ENCODE measurements at places on chromosomes 4 and X.
A peak's percentile ranks its signal among the peaks of the same experiment; 100 is the strongest.

- H3K36me3 ChIP-seq, result no peaks in the 10 kb centered on the region
- no peak for DNase-seq
- H3K27me3 ChIP-seq, result peaks cover 3% of the 10 kb centered on the region
- H3K27ac ChIP-seq, result no peak overlapping the region
These were observed 100.9 kb downstream of the FHDC1 start for GRCh38 chr4:153036931-153037482.

GRCh38 chr4:153747406-153747955 is 12.3 kb downstream of the RNF175 start:
- H3K4me3 ChIP-seq, result no peak overlapping the region
- no peak overlapping the region for H3K27ac ChIP-seq
- H3K36me3 ChIP-seq, result no peaks in the 10 kb centered on the region
- H3K27me3 ChIP-seq, result no peaks in the 10 kb centered on the region
- no peaks in the 10 kb centered on the region for H3K4me1 ChIP-seq

DNA sequence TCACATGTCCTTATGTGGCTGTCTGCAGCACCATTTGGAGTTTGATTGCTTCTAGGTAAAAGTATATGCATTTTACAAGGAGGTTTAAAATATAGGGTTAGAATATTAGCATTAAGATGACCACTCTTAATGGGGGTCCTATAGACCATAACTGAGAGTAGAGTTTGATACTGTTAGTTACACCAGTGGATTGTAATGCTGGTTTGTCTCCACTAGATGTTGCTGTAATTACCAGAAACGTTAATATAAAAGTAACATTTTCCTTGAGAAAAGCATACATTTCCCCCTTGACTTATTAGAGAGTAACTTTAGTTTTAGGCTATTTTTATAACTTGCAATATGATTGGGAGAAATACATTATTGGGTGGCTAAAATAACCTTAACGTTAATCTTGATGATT is 93.0 kb downstream of the ZXDA start:
- H3K36me3 ChIP-seq, result no peaks in the 10 kb centered on the region
- no peaks in the 10 kb centered on the region for H3K4me1 ChIP-seq
- no peak overlapping the region for H3K4me3 ChIP-seq
- no peaks in the 10 kb centered on the region for H3K27me3 ChIP-seq
- H3K27ac ChIP-seq, result no peak overlapping the region

- no peak for DNase-seq
- H3K4me1 ChIP-seq, result no peaks in the 10 kb centered on the region
- no peak overlapping the region for H3K4me3 ChIP-seq
- H3K27ac ChIP-seq, result no peak overlapping the region
- H3K36me3 ChIP-seq, result peaks cover 4% of the 10 kb centered on the region
- H3K27me3 ChIP-seq, result peaks cover 7% of the 10 kb centered on the region
These were observed 104.9 kb upstream of the PSAPL1 start for GRCh38 chr4:7539659-7540058.

GRCh38 chr4:174461466-174462106 is 60.7 kb downstream of the HPGD start:
- DNase-seq, result no peak
- no peaks in the 10 kb centered on the region for H3K27me3 ChIP-seq
- no peak overlapping the region for H3K4me3 ChIP-seq
- H3K27ac ChIP-seq, result no peak overlapping the region
- H3K4me1 ChIP-seq, result no peaks in the 10 kb centered on the region

- H3K27ac ChIP-seq, result no peak within 1 kb of the TSS
- H3K4me1 ChIP-seq, result peaks cover 32% of the 10 kb centered on the region
- peak; percentile 40 for DNase-seq
- H3K27me3 ChIP-seq, result peaks cover 20% of the 10 kb centered on the region
- peaks cover 6% of the 10 kb centered on the region for H3K36me3 ChIP-seq
These were observed at the start of gene SFRP2 for GRCh38 chr4:153788413-153789276. Gene SFRP2, minus strand, starts transcription at chr4:153789083. Its CDS starts 248 bp downstream, at chr4:153788835.

DNA sequence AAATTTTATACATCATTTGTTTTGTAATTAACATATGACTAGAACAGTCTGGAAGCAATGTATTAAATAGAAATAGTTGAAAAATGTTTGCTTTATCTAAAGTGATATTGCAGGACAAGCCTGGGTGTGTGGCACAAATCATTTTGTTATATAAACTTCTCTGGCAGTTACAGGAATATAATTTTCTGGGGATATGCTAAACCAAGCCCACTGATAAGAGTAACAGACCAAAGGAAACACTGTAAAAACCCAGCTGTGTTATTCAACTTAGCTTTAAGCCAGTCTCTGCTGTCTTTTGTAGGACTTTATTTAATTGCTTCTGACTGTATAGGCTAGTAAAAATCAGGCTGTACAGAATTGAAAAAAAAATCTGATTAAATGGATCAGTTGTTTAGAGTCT is 156.2 kb downstream of the NR3C2 start:
- H3K27ac ChIP-seq, result no peak overlapping the region
- no peaks in the 10 kb centered on the region for H3K36me3 ChIP-seq
- H3K27me3 ChIP-seq, result peaks cover 2% of the 10 kb centered on the region

- no peak overlapping the region for H3K4me3 ChIP-seq
- no peak for DNase-seq
- no peaks in the 10 kb centered on the region for H3K36me3 ChIP-seq
- no peak overlapping the region for H3K27ac ChIP-seq
- no peaks in the 10 kb centered on the region for H3K4me1 ChIP-seq
- H3K27me3 ChIP-seq, result no peaks in the 10 kb centered on the region
These were observed 473.8 kb downstream of the ACTRT1 start for GRCh38 chrX:127578395-127578794.

DNA sequence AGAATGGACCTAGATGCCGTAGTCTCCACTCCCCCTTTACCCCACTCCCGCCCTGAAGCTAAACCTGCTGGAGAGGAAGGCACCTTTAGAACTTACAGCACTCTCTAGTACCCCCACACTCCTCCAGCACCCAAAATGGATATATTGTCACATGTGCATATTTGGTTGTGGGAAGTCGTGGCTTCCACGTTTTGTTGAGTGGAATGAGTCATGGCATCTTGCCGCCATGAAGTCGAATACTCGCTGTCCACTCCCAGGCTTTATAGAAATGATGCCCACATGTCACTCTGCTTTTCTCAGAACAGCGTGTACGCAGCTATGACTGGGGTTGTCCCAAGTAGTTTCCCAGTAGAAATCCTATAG is 545 bp downstream of the ABCE1 start:
- H3K4me3 ChIP-seq, result peak overlapping the region; percentile 99
- peaks cover 23% of the 10 kb centered on the region for H3K4me1 ChIP-seq
- DNase-seq, result no peak
- H3K36me3 ChIP-seq, result peaks cover 21% of the 10 kb centered on the region
- H3K27me3 ChIP-seq, result peaks cover 6% of the 10 kb centered on the region

All from endothelial cell (in vitro differentiated cells).